T-helper 2 cell (primary cell): ENCODE measurements at places on chromosomes 5 and 9.

GRCh38 chr9:73527521-73527920, 375.9 kb downstream of the ANXA1 start:
- no peak for DNase-seq

- DNase-seq: no peak
Observed at GRCh38 chr5:124972703-124973102, 226.3 kb upstream of the ZNF608 start.

GRCh38 chr5:148853868-148854267, 27.5 kb downstream of the ADRB2 start:
- DNase-seq: no peak

DNA sequence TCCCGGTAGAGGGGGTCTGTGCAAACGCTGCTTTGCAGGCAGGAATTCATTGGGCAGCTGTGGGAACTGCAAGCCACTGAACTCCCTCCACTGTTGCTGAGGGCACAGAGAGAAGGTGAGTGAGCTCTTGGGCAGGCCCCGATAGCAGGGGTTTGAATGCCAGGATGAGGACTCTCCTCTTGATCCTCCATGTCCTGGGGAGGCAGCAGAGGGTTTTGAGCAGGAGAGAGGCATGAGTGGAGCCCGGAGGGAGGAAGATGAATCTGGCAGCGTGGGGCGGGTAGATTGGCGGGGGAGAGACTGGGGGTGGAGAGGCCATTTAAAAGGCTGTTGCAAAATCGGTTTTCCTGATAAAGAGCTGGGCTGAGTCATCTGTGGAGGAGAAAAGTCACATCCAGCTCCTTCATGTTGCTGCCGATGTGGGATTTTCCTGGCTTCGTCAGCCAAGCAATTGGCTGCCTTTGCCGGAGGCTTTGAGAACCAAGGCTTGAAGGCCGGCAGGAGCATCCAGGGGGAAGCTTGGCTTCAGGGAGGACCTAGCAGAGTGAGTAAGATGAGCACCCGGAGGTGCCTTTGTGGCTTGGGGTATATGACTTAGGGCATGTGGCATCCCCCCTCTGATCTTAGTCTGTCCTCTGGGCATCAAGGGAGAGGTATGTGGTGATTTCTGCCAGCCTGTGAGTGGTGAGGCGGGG, at the start of gene SYNPO:
Gene SYNPO, plus strand, starts transcription at position 350 of the 695 bp plus-strand sequence. CDS start 7,616 bp downstream, outside the sequence.
- DNase-seq: no peak

DNA sequence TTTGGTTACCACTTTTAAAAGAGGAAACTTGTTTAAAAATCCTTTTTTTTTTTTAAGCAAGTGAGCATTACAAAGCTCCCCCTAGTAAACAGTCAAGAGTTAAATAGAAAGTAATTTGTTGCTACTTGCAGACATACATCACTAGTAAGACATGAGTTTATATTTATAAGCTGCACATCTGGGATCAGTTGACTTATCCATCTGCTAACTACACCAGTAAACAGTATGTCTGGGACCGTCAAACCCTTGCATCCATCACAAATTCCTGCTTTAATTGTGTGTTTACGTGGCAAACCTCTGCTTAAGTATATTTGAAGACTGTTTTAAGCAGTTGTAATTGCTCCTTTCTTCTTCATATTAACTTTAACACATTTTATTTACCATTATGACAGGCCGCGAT, 146.8 kb downstream of the EBF1 start:
- DNase-seq: no peak

- DNase-seq: peak; percentile 56
Observed at GRCh38 chr9:127942216-127943010, 4.8 kb upstream of the DPM2 start.

- DNase-seq: no peak
Observed at GRCh38 chr9:109880276-109881169, 100.5 kb downstream of the PALM2AKAP2 start.

GRCh38 chr9:75169623-75170022, 81.3 kb downstream of the OSTF1 start:
- DNase-seq: no peak

DNA sequence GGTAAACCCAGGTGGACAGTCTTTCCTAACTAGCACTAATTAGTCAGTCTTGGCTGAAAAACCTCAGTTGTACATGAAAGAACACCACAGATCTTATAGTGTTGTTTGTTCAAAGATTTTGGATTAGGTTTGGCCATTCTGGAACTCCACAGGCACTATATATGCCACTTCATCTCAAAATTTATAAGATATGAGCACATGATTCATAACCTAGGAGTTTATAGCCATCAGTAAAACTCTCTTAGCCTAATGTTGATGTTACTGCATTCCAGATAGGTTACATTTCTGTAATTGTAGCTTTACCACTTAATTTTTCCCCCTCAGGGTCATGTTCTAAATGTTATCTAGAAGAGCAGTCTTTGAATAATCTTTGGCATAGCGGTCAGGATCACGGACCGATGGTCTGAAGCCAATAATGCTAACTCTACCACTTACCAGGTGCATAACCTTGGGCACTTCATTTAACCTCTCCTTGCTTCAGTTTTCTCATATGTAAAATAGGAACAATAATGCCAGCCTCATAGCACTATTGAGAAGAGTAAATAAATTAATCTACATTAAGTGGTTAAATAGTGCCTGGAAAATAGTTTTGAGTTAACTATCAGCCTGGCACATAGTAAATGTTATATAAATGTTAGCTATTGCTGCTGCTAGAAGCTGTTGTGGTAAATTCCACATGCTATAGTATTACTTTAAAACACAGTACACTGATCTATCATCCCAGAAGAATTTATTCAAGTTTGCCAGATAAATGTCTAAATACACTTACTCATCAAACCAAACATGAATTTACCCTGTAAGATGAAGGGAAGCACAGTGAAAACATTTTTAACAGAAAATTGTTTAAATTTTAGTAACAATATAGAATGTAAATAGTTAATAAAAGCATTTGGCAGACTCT, 743.9 kb downstream of the NR2F1-AS1 start:
- DNase-seq: no peak

DNA sequence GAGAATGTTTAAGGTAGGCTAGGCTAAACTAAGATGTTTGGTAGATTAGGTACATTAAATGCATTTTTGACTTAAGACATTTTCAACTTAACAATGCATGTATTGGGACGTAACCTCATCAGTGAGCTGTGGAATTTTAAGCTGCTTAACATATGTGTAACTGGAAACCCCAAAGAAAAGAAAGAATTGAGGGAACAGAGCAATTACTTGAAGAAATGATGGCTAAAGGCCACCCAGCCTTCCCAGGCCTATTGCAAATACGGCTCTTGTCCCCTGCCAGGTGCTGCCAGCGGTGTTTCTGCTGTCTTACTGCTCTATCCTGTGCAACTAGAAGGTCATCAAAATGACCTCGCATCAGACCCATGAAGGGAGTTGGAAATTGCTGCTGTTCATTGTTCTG, 52.0 kb downstream of the RICTOR start:
- no peak for DNase-seq

- DNase-seq: no peak
Observed at GRCh38 chr9:133397895-133398294, 19.9 kb downstream of the REXO4 start.

DNA sequence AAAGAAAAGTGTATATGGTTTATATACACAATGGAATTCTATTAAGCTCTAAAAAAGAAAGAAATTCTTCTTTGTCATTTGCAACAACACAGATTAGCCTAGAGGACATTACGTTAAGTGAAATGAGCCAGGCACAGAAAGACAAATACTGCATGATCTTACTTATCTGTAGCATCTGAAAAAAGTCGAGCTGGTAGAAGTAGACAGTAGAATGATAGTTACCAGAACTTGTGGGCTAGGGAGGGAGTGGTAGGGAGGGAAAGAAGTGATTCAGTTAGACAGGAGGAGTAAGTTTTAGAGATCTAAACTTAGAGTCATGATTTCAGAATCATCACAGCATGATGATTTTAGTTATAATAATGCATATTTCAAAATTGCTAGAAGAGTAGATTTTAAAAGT, 184.6 kb downstream of the TLE4 start:
- peak; percentile 75 for DNase-seq

DNA sequence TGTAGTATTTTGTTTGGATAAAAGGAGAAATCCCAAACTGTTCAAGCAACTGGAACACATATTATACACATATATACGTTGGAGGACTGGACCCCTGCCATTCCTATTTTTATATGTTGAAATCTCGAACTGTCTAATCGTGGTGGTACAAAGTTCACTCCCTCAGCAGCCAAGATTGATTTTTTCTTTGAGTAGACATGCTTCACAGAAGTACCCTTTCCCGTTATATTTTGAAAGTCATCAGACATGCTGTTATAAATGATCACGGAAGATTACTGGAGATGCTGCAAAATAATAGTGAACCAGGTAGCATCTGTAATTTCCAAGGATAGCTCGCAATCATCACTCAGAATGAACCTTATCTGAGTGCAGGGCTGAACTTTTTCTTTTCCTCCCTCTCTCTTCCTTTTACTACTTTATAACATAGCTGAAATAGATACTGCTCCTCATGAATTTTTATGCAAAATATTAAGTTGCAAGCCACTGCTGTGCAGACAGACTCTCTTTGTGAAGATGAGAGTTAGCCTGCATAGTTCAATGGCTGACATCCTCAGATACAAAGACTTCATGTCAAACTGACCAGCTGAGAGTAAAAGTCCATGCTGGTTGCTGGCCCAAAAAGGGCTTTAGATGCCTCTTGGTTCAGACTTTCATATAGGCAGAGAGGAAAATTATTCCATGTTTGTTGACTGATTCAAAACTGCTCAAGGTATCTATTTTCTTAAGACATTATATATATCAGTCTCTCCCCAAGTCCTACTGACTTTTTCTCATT, 451.9 kb downstream of the TMEM38B start:
- DNase-seq: no peak

DNA sequence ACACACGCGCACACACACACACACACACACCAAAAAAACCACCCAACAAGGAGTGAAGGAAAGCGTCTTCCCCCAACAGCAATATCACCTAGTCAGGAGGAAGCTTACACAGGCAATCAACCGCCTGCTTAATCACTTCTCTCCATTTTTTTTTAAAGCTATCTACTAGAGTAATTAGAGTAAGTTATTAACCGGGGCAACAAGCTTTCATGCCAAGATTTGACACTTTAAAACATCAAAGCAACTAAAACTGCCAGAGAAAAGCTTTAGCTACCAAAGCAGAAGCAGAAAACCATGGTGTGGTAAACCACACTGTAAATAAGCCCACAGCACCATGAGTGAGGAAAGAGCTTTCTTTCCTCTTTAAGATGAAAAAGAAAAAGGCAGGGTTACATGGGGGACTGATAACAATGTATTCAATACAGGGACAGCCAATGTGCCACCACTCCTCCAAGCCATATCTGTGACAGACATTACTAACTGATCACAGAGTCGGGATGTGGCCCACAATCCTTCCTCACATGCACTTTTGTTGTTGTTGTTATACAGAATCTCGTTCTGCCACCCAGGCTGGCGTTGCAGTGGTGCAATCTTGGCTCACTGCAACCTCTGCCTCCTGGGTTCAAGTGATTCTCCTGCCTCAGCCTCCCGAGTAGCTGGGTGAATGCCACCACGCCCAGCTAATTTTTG, 282.1 kb downstream of the CRB2 start:
- DNase-seq: no peak

DNA sequence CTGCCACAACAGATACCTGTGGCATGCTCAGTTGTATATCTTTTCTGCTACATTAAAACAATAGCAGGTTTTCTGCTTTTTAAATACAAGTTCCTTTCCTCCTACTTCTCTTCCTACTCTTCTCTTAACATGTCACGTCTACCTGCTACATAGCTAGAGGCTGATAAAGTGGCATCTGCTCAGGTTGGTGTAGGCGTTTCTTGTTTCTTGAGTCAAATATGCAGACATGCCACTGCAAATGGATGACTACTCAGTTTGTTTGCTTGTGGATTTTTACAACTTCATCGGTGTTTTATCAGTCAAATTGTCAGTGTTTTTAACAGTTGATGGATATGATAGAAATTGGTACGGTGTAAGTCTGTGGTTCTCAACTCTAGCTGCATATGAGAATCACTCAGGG, 525.7 kb downstream of the TLE4 start:
- DNase-seq: no peak

- DNase-seq: no peak
Observed at GRCh38 chr5:56311306-56311905, 78.3 kb upstream of the ANKRD55 start.

- DNase-seq: no peak
Observed at GRCh38 chr5:168382421-168382820, 91.0 kb downstream of the WWC1 start.

DNA sequence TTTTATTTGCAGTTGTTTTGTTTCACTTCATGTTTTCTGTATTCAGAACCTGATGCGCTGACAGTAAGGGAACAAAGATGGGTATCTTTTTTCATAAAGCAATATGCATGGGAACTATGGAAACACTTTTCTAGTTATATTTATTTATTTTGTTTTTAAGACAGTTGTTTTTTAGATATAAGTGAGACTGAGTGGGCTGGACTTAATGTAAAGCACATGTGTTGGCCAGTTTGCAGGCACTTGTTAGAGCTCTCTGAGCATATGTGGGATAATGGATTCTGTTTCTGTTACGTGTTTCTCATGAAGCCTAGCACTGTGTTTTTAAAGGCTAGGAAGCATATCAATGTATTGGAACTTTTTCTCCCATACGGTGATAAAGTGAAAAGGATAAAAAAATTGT, 164.1 kb downstream of the PRR16 start:
- no peak for DNase-seq

GRCh38 chr5:160507221-160507721, 85.6 kb downstream of the PTTG1 start:
- no peak for DNase-seq

DNA sequence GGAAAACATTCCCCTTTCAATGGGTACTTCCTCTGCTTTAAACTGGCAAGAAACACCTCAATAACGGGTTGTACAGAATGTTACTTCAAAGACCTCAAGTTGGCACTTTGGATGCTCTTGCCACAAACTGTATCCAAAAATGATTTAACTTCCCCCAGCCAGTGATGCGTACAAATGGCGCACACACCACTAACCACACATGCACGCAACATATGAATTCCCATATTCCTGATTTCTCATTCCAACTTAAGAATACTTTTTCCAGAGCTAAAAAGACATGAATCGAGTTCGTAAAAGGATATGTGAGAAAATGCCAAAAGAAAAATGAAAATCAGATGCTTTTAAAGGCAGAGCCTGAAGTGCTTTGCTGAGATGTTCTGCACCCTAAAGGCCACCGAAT, 388.0 kb upstream of the PIK3R1 start:
- no peak for DNase-seq

DNA sequence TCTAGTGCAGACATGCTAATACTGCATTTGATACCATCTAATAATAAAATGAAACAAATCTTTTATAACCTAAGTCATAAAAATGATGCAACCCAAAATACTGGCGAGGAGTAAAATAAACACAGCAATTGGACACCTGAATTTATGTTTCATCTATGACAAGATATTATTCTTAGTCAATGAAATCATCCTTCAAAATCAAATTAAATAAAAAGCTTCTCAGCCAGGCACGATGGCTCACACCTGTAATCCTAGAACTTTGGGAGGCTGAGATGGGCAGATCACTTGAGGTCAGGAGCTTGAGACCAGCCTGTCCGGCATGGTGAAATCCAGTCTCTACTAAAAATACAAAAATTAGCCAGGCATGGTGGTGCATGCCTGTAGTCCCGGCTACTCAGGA, 179.0 kb downstream of the TMEM232 start:
- DNase-seq: no peak
